ENCODE measurements at places on chromosomes 6 and 20.

- no peak for DNase-seq
Measured at GRCh38 chr6:6560909-6561308, 27.6 kb upstream of the LY86 start.

- DNase-seq = no peak
Measured at GRCh38 chr6:75791881-75792280, 42.8 kb downstream of the MYO6 start.

DNA sequence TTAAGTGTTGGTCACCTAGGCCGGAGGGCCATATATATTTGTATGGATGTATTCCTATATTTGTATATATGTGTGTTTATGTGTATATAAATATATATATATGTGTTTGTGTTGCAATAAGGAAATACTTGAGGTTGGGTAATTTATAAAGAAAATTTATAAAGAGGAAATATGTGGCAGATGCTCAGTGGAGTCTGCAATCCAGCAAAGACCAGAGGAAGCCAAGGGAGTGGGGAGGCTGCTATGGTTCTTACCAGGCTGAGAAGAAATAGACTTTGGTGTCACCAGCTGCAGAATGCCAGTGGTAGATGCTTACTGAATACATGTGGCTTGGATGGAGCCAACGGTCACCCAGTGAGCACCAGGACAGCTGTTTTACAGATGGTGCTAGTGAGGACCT, 97.4 kb upstream of the ELOVL5 start:
- no peak for DNase-seq

DNA sequence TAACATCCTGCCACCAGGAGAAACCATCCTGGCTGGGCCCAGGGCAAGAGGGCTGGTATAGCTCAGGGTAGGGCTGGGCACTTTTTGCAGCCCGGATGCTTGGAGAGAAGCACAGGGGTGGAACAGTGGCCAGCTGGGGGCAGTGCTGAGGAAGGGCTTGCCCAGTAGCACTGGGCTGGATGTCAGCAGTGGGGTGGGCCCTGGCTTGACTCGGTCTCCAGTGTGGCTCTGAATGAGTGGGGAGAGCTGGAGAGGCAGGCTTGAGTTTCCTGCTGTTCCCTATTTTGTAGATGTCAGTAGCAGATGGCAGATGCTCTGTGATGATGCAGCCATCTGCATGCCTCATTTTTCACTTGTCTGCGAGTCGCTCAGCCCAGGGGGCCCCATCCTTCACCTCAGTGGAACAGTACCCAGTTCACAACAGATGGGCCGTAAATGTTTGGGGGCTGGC, 56.3 kb upstream of the TULP1 start:
- DNase-seq = no peak

GRCh38 chr6:128131036-128131435, 230.2 kb upstream of the THEMIS start:
- no peak for DNase-seq

All from NCI-H345 (cell line).